Astrocyte (in vitro differentiated cells and primary cell): ENCODE measurements at places on chromosomes 6 and 20. TPM values are rescaled to one million over a fixed set of nuclear protein-coding genes. Genes with fewer than 3 reads are reported as not detected.

The EFCAB8 gene
- 0.41 and 0.65 TPM in 2 replicates for total RNA-seq

The SLC32A1 gene
- not detected in 2 replicates for total RNA-seq

The NKAPL gene
- total RNA-seq, result not detected in 2 replicates

The TMEM170B gene
- total RNA-seq, result 1.5 and 2.5 TPM in 2 replicates

The DEFB124 gene
- not detected in 2 replicates for total RNA-seq

The HLA-DOA gene
- 0.48 and 0.89 TPM in 2 replicates for total RNA-seq

The KIF25 gene
- total RNA-seq, result not detected in 2 replicates

The PTGIS gene
- 1.9 and 3.1 TPM in 2 replicates for total RNA-seq

The SLC44A4 gene
- total RNA-seq, result 0.23 and 0.29 TPM in 2 replicates

The GCM1 gene
- not detected in 2 replicates for total RNA-seq

The LY86 gene
- not detected in 2 replicates for total RNA-seq

DNA sequence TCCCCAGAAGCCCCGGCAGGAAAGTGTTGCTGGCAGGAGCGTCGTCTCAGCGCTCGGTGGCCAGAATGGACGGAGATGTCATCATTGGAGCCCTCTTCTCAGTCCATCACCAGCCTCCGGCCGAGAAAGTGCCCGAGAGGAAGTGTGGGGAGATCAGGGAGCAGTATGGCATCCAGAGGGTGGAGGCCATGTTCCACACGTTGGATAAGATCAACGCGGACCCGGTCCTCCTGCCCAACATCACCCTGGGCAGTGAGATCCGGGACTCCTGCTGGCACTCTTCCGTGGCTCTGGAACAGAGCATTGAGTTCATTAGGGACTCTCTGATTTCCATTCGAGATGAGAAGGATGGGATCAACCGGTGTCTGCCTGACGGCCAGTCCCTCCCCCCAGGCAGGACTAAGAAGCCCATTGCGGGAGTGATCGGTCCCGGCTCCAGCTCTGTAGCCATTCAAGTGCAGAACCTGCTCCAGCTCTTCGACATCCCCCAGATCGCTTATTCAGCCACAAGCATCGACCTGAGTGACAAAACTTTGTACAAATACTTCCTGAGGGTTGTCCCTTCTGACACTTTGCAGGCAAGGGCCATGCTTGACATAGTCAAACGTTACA is 817 bp downstream of the GRM1 start:
- no peak overlapping the region for H3K27ac ChIP-seq
- H3K27me3 ChIP-seq, result peaks cover 20% of the 10 kb centered on the region
- H3K4me1 ChIP-seq, result no peaks in the 10 kb centered on the region

- no peaks in the 10 kb centered on the region for H3K36me3 ChIP-seq
- H3K4me3 ChIP-seq, result peak overlapping the region; percentile 37
- DNase-seq, result no peak
- H3K4me1 ChIP-seq, result peaks cover 11% of the 10 kb centered on the region
- H3K27me3 ChIP-seq, result no peaks in the 10 kb centered on the region
- H3K27ac ChIP-seq, result no peak overlapping the region
These were observed 75.1 kb upstream of the ATXN1 start for GRCh38 chr6:16836144-16836981.

DNA sequence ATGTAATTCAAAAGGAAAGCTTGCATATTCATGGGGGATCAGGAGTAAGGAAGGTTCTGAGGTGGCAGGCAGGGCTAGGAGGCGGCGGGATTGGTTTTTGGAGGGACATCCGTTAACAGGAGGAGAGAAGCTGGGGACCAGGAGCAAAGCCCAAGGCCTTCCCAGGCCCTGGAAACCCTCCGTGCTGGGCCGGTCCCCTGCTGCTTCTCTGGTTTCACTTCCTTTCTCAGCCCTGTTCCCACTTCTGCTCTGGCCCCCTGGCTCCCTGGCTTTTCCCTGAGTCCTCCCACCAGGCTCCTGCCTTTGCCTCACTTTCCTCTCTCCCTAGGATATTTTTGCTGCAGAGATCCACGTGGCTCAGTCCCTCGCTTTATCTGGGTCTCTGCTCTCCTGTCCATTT is 26.4 kb upstream of the SALL4 start:
- H3K27me3 ChIP-seq, result no peaks in the 10 kb centered on the region
- H3K36me3 ChIP-seq, result no peaks in the 10 kb centered on the region
- no peak overlapping the region for H3K4me3 ChIP-seq
- no peak overlapping the region for H3K27ac ChIP-seq

DNA sequence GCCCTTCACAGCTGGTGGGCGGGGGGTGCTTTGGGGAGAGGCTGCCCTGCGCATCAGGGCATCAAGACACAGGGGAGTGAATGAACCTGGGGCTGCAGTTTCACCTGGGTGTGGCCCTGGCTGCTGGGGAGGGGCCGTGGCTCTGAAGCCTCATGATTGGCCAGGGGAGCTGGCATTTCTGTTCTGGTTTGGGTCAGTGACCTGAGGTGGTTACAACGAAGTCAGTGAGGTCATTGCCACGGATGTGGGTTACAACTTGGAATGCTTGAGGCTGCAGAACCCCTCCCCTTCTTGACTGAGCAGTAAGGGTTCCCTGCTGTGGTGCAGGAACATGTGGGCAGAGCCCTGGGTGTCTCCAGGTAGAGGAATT is 3.0 kb downstream of the TCEA2 start:
- H3K27ac ChIP-seq, result no peak overlapping the region
- H3K36me3 ChIP-seq, result no peaks in the 10 kb centered on the region

- H3K36me3 ChIP-seq, result no peaks in the 10 kb centered on the region
- H3K27ac ChIP-seq, result peak overlapping the region; percentile 38
- H3K4me3 ChIP-seq, result peak overlapping the region; percentile 34
- H3K27me3 ChIP-seq, result no peaks in the 10 kb centered on the region
- peaks cover 33% of the 10 kb centered on the region for H3K4me1 ChIP-seq
These were observed 4.6 kb downstream of the PTPRK start for GRCh38 chr6:128515550-128516513.

DNA sequence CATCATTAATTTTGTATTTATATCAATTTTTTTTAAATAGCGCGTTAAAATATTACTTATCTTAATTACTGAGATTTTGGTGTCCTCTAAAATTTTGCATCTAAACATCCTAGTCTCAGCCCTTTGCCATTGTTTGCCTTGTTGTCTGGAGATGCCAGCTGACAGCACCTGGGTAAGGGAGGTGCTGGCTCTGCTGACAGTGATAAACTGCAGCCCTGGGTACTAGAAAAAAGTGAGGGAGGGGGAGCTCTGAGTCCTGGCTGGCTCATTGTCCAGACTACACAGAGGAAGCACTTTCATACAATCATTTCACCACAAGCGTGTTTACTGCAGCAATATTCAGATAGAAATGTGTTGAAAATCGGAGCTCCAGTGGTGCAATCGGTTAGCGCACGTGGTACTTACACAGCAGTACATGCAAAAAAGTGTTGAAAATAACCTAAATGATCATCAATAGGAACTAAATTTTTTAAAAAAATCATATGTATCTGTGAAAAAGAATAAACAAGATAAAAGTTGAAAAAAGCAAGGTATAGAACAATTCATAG is 18.5 kb upstream of the UBR2 start:
- DNase-seq, result no peak
- no peak overlapping the region for H3K4me3 ChIP-seq
- H3K27ac ChIP-seq, result no peak overlapping the region
- no peaks in the 10 kb centered on the region for H3K27me3 ChIP-seq
- peaks cover 10% of the 10 kb centered on the region for H3K4me1 ChIP-seq

DNA sequence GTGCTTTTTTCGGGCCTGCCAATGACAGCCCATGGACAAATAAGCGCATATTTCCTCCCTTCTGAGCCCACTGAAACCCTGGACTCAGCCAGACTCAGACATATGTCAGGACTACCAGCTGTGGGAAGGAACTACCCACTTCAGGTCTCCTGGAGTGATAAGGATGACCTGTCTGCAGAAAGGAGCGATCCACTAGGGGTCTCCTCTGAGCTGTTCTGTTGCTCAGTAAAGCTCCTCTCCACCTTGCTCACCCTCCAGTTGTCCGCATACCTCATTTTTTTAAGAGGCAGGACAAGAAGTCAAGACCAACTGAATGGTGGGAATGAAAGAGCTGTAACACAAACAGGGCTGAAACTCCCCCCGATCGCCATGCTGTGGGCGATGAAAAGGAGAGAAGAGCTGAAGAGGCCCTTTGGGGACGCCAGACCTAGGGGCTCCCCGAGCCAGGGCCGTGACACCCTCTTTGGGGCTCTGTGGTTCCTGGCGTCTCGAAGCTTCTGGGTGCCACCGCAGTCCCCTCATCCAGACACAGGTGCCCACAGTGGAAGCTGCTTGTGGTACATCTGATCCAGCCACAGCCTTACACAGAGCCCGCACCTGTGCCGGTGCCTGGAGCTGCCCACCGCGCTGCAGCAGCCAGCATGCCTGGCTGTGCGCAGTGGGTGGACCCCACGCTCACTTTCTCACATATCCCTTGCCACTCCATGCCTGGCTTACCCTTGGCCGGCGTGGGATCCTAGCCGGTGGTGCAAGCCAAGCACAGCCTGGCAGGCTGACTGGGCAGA is 68.8 kb downstream of the EYS start:
- H3K36me3 ChIP-seq, result no peaks in the 10 kb centered on the region
- no peak overlapping the region for H3K4me3 ChIP-seq
- no peaks in the 10 kb centered on the region for H3K4me1 ChIP-seq
- H3K27ac ChIP-seq, result no peak overlapping the region

- H3K27me3 ChIP-seq, result no peaks in the 10 kb centered on the region
- H3K4me3 ChIP-seq, result no peak overlapping the region
- DNase-seq, result no peak
These were observed 13.4 kb upstream of the HSF2 start for GRCh38 chr6:122385857-122386612.

- no peaks in the 10 kb centered on the region for H3K27me3 ChIP-seq
- H3K4me1 ChIP-seq, result no peaks in the 10 kb centered on the region
- no peak overlapping the region for H3K27ac ChIP-seq
- no peaks in the 10 kb centered on the region for H3K36me3 ChIP-seq
These were observed 945.7 kb downstream of the KIF16B start for GRCh38 chr20:15627501-15627903.

- no peaks in the 10 kb centered on the region for H3K4me1 ChIP-seq
- no peak overlapping the region for H3K27ac ChIP-seq
- H3K27me3 ChIP-seq, result no peaks in the 10 kb centered on the region
These were observed 221.2 kb downstream of the LAMA2 start for GRCh38 chr6:129104131-129104530.

- peak; percentile 90 for DNase-seq
- H3K4me1 ChIP-seq, result peaks cover 3% of the 10 kb centered on the region
- H3K4me3 ChIP-seq, result no peak overlapping the region
- no peaks in the 10 kb centered on the region for H3K36me3 ChIP-seq
These were observed 20.5 kb downstream of the SNAI1 start for GRCh38 chr20:50003253-50003656.

DNA sequence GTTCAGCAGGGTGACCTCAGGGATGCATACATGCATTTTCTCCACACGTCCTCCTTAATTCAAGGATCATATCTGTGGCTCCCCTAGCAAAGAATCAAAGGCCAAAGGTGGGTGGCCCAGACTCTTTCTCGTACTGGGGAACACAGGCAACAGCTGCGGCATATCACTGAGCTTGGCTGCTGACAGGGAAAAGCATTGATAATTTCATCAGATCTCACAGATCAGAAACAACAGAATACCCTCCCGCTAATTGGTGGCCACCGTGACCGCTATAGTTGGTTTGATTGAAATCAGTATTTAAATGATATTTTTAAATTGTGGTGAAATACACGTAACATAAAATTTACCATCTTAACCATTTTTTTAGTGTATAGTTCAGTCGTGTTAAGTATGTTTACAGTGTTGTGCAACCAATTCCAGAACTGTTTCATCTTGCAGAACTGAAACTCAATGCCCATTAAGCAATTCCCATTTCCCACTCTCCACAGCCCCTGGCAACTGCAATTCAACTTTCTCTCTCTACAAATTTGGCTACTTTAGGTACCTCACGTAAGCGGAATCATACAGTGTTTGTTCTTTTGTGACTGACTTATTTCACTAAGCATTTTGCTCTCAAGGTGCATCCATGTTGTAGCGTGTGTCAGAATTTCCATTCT is 74.7 kb upstream of the TMEM170B start:
- no peak overlapping the region for H3K4me3 ChIP-seq
- no peaks in the 10 kb centered on the region for H3K36me3 ChIP-seq

- no peak overlapping the region for H3K4me3 ChIP-seq
- H3K4me1 ChIP-seq, result no peaks in the 10 kb centered on the region
- H3K27me3 ChIP-seq, result no peaks in the 10 kb centered on the region
- H3K36me3 ChIP-seq, result no peaks in the 10 kb centered on the region
These were observed 577.9 kb upstream of the FLRT3 start for GRCh38 chr20:14915356-14915755.

- no peaks in the 10 kb centered on the region for H3K36me3 ChIP-seq
- peak; percentile 41 for DNase-seq
- H3K27me3 ChIP-seq, result no peaks in the 10 kb centered on the region
- H3K27ac ChIP-seq, result no peak overlapping the region
- no peak overlapping the region for H3K4me3 ChIP-seq
- peaks cover 2% of the 10 kb centered on the region for H3K4me1 ChIP-seq
These were observed 6.3 kb downstream of the MAPK14 start for GRCh38 chr6:36033935-36034334.

DNA sequence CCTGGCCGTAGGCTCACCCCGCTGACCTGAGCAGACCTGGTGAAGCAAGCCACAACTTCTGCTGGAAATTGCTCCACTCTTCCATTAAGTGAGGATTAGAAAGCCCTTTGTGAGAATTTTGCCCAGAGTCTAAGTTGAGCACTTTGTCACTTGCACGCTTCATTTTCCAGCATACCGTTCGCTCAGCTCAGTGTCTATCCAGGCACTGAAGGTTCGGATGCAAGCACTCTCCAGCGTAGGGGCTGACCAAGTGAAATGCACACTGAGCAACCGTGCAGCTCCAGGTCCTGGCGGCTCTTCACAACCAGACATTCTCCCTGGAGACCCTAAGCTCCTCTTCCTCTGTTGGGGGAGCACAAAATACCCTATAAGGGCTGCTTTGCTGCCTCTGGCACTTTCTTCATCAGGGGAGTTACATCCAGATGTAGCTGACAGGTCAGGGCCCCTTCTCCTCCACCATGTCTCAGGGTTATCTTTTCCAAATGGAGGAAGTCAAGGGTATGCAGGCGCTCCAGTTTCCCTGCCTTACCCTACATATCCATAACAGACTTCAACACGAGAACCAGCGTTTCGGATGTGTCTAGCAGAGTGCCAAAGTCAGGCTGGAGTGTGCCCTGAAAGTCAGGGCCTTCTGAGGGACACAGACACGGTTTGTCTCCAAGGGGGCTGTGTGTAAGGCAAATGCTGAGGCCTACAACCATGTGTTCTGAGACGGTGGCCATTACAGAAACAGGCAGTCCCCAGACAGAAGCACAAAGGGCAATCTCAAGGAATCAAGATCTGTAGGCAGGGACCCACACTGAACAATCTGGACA is 146.7 kb upstream of the AFDN start:
- H3K36me3 ChIP-seq, result no peaks in the 10 kb centered on the region
- DNase-seq, result no peak
- peaks cover 29% of the 10 kb centered on the region for H3K27me3 ChIP-seq
- H3K4me1 ChIP-seq, result peaks cover 27% of the 10 kb centered on the region
- H3K27ac ChIP-seq, result no peak overlapping the region
- H3K4me3 ChIP-seq, result no peak overlapping the region

DNA sequence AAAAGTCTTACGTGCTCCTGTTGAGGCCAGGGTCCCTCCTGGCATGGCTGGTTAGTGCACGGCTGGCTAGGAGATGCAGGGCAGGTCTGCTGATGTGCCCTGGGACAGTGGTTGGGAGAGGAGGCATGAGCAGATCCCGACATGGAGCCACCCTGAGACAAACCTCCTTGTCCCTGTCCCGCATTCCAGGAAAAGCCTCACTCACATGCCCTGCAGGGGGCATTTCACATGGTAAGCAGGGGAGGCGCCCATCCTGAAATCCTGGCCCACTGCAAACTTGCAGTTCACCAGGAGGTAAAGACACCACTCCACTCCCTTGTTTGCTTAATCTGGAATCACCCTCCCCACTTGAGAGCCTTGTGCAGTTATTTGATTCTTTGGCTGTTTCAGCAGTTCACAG is 116.7 kb upstream of the SLC24A3 start:
- no peak overlapping the region for H3K27ac ChIP-seq
